Vagina (tissue), 2 donors: ENCODE measurements at places on chromosomes 7 and 10. TPM values are rescaled to one million over a fixed set of nuclear protein-coding genes. Genes with fewer than 3 reads are reported as not detected.

Gene COBL
- total RNA-seq: 9.3 TPM

Gene HNRNPF
- total RNA-seq: 150 TPM

Gene ZNF853
- total RNA-seq: 14.0 TPM

Gene AKR1E2
- 3.7 TPM for total RNA-seq

Gene IGF2BP3
- total RNA-seq: 11.8 TPM

GRCh38 chr10:10508211-10508610, 509.5 kb upstream of the CELF2 start:
- H3K4me3 ChIP-seq: no peak overlapping the region
- H3K27me3 ChIP-seq: no peaks in the 10 kb centered on the region
- DNase-seq: no peak
- H3K27ac ChIP-seq: no peak overlapping the region

DNA sequence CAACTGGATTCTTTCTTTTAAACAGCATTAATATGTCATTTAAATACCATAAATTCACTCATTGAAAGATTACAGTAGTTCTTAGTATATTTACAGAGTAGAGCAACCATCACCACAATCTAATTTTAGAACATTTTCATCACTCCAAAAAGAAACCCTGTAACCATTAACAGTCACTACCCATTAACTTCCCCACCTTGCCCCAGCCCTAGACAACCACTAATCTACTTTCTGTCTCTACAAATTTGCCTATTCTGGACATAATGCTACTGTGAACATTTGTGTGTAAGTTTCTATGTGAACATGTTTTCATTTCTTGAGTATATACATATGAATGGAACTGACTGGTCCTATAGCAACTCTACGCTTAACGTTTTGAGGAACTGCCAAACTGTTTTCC, 42.4 kb downstream of the P4HA1 start:
- no peak for DNase-seq
- no peaks in the 10 kb centered on the region for H3K27me3 ChIP-seq
- H3K4me1 ChIP-seq: no peaks in the 10 kb centered on the region
- no peak overlapping the region for H3K27ac ChIP-seq
- no peak overlapping the region for H3K4me3 ChIP-seq

GRCh38 chr10:118960157-118961090, 69.1 kb upstream of the NANOS1 start:
- peaks cover 24% of the 10 kb centered on the region for H3K4me1 ChIP-seq
- H3K27ac ChIP-seq: no peak overlapping the region
- no peaks in the 10 kb centered on the region for H3K27me3 ChIP-seq
- H3K36me3 ChIP-seq: no peaks in the 10 kb centered on the region
- no peak overlapping the region for H3K4me3 ChIP-seq

- H3K27me3 ChIP-seq: no peaks in the 10 kb centered on the region
- no peak overlapping the region for H3K27ac ChIP-seq
- peaks cover 6% of the 10 kb centered on the region for H3K4me1 ChIP-seq
- H3K36me3 ChIP-seq: no peaks in the 10 kb centered on the region
- no peak overlapping the region for H3K4me3 ChIP-seq
- no peak for DNase-seq
These were observed 30.6 kb downstream of the RPA3 start for GRCh38 chr7:7687800-7688199.

DNA sequence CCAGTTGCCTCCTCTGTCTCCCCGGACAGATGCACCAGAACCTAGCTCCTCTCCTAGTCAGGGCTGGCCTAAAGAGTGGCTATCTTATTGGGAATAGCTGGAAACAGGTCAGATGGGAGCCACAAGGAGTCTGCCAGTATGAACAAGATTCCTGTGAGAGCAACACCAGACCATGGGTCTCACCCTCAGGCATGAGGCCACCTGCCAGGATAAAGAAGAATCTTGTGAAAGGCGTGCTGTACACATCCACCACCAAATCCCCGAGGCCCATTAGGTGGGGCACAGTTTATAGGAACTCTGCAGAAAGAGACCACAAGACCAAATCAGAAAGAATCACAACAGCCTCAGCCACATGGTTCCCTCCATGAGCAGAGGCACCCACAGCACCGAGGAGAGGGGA, 325.9 kb downstream of the TNS3 start:
- no peaks in the 10 kb centered on the region for H3K27me3 ChIP-seq
- no peak overlapping the region for H3K4me3 ChIP-seq
- H3K4me1 ChIP-seq: peaks cover 23% of the 10 kb centered on the region
- H3K36me3 ChIP-seq: no peaks in the 10 kb centered on the region
- no peak for DNase-seq
- H3K27ac ChIP-seq: no peak overlapping the region

DNA sequence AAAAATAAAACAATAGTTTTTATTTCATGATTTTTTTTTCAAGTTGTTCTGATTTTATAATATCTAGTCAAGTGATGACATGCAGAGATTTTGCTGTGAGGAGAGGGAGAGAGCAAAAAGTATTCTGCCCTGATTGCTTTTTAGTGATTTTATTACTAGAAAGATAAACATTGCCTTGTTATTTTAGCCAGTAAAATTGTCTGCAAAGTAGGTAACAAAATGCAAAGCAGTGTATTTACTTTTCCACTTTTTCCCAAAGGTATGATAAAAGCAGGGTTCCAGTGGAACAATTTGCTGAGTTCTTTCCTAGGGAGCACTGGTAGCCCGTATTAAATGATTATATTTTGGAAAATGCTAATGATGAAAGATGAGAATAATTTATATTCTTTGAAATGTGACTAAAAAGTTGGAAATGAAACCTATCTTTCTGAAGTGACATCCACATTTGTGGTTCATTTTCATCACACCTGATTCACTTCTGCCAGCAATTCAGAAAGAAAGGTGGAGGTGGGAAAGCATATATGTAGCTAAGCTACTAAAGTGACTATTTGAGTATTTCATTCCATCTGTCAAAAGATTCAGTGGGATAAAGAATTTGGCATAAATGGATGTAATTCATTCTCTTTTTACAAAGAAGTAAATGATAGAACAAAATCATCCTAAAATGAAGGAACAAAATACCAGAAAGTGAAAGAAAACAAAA, 300.3 kb downstream of the ADK start:
- no peaks in the 10 kb centered on the region for H3K36me3 ChIP-seq
- H3K27ac ChIP-seq: no peak overlapping the region
- no peaks in the 10 kb centered on the region for H3K27me3 ChIP-seq
- H3K4me3 ChIP-seq: no peak overlapping the region
- no peak for DNase-seq

- peaks cover 10% of the 10 kb centered on the region for H3K4me1 ChIP-seq
- no peak for DNase-seq
- no peak overlapping the region for H3K27ac ChIP-seq
- H3K27me3 ChIP-seq: no peaks in the 10 kb centered on the region
- H3K4me3 ChIP-seq: no peak overlapping the region
These were observed 39.0 kb downstream of the PDGFA start for GRCh38 chr7:480531-481218.

DNA sequence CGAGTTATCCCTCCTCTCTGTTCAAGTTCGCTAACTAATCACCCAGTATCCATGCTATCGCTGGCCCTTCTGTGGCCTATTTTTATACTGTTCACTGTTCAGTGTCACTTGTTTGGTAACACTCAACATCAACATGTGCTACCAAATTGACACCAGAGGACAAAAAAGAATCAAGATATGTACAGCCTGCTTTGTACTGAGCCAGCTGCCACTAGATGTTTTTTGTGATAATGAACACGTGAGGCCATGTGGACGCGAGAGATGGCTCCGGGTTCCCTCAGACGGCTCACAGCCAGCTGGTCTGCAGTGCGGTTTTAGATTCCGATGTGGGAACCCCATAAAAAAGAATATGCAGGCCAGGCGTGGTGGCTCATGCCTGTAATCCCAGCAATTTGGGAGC, 21.2 kb downstream of the CAV1 start:
- peaks cover 76% of the 10 kb centered on the region for H3K4me1 ChIP-seq
- H3K4me3 ChIP-seq: no peak overlapping the region
- no peaks in the 10 kb centered on the region for H3K27me3 ChIP-seq

- no peaks in the 10 kb centered on the region for H3K36me3 ChIP-seq
- no peak for DNase-seq
- H3K4me3 ChIP-seq: no peak overlapping the region
- H3K27ac ChIP-seq: no peak overlapping the region
These were observed 54.8 kb upstream of the IFRD1 start for GRCh38 chr7:112395411-112395810.

DNA sequence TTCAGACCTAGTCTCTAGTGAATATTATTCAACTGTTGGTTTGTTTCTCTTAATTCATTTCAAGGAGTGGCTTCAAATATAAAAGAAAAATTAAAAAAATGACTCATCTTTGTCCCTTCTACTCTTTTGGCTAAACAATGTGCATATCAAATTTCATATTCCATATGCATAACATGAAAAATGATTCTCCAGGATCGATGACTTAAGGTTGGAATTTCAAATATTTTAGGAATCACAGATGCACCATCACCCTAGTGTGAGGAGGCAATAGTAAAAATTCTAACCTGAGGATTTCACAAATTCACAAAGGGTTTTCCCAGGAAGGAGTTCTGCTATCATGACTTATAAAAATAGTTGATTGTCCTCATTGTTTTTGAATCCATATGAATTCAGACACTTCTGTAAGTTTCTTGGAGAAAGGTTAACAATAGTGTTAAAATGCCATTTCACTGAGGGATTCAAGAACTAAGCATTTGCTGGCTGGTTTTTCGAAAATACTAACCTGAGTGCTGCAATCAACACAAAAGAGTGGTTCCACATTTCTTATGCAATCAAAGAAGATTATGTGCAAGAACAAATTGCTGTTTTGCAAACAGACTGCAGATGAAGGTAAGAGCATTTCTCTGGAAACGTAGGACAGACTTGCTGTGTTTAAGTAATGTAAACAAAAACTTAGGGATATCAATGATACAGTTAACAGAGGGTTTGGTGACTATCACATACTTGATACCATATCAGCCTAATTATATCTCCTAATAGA, 547.5 kb upstream of the LRRTM3 start:
- H3K36me3 ChIP-seq: no peaks in the 10 kb centered on the region
- H3K27me3 ChIP-seq: no peaks in the 10 kb centered on the region
- H3K4me3 ChIP-seq: no peak overlapping the region

- H3K27ac ChIP-seq: no peak overlapping the region
- H3K36me3 ChIP-seq: no peaks in the 10 kb centered on the region
- no peaks in the 10 kb centered on the region for H3K27me3 ChIP-seq
- no peak overlapping the region for H3K4me3 ChIP-seq
- no peak for DNase-seq
These were observed 125.7 kb downstream of the BICC1 start for GRCh38 chr10:58638388-58638787.

DNA sequence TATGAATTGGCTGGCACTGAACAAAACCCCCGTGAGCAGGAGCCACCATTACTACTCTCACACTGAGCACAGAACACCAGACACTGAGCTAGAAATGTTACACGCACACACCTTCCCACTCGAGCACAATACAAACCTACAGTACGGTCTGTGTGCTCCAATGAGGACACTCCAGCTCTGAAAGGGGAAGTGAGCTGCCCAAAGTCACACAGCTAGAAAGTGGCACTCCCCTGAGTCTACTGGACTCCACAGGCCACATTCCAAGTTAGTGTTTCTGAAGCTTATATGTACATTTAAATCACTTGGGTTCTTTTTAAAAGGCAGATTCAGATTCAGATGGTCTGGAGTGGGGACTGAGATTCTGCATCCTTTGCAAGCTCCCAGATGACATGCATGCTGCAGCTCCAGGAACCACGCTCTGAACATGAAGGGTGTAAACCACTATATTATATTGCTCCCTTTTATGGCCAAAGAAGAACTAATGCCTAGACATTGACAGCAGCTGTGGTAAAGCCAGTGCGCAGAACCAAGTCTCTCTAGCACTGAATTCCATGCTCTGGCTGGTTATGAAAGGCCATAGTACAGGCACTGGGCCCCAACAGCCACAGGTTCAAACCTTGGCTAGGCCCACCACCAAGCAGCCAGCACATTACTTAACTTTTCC, 77.1 kb downstream of the FRMPD2 start:
- H3K36me3 ChIP-seq: no peaks in the 10 kb centered on the region
- H3K4me3 ChIP-seq: no peak overlapping the region
- H3K4me1 ChIP-seq: no peaks in the 10 kb centered on the region
- DNase-seq: no peak
- no peaks in the 10 kb centered on the region for H3K27me3 ChIP-seq

GRCh38 chr7:133477791-133478190, 224.9 kb downstream of the EXOC4 start:
- H3K27me3 ChIP-seq: no peaks in the 10 kb centered on the region
- DNase-seq: no peak
- H3K4me3 ChIP-seq: no peak overlapping the region
- H3K27ac ChIP-seq: no peak overlapping the region

DNA sequence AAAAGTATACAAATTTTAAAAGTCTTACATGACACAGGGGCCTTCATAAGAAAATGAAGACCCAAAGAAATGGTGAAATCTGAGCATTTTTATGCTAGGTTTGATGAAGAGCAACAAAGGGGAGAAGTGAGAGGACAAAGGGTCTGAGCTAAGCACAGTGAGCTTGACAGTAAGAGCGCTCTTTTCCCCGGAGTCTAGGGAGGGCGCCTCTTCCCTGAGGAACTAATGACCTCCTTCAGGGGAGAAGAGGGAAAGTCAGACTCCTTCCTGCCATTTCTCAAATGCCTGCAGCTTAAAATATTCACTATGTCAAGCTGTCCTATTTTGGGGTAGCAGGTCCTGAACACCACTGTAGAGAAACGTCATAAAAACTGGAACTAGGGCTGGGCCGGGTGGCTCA, 18.1 kb upstream of the PAXIP1 start:
- H3K36me3 ChIP-seq: no peaks in the 10 kb centered on the region
- no peak for DNase-seq
- H3K27me3 ChIP-seq: no peaks in the 10 kb centered on the region

GRCh38 chr10:33224251-33224965, 110.1 kb downstream of the NRP1 start:
- H3K4me1 ChIP-seq: peaks cover 4% of the 10 kb centered on the region
- no peak for DNase-seq
- H3K4me3 ChIP-seq: no peak overlapping the region
- no peaks in the 10 kb centered on the region for H3K36me3 ChIP-seq
- H3K27me3 ChIP-seq: no peaks in the 10 kb centered on the region

- H3K4me3 ChIP-seq: no peak overlapping the region
- no peaks in the 10 kb centered on the region for H3K36me3 ChIP-seq
- peaks cover 7% of the 10 kb centered on the region for H3K4me1 ChIP-seq
- DNase-seq: no peak
- H3K27ac ChIP-seq: no peak overlapping the region
These were observed 281.6 kb downstream of the HGF start for GRCh38 chr7:81488210-81488609.

GRCh38 chr7:17646253-17646956, 293.9 kb downstream of the SNX13 start:
- no peak for DNase-seq
- H3K36me3 ChIP-seq: no peaks in the 10 kb centered on the region
- no peak overlapping the region for H3K4me3 ChIP-seq

- H3K4me3 ChIP-seq: no peak overlapping the region
- H3K36me3 ChIP-seq: no peaks in the 10 kb centered on the region
- no peak overlapping the region for H3K27ac ChIP-seq
- no peaks in the 10 kb centered on the region for H3K4me1 ChIP-seq
- no peaks in the 10 kb centered on the region for H3K27me3 ChIP-seq
These were observed 10.1 kb upstream of the CUZD1 start for GRCh38 chr10:122855745-122856144.

- no peak overlapping the region for H3K4me3 ChIP-seq
- no peaks in the 10 kb centered on the region for H3K4me1 ChIP-seq
- no peaks in the 10 kb centered on the region for H3K27me3 ChIP-seq
- H3K27ac ChIP-seq: no peak overlapping the region
These were observed 70.6 kb downstream of the MCMBP start for GRCh38 chr10:119801998-119802538.
